ENCODE measurements at places on chromosomes 13 and 19. TPM values are rescaled to one million over a fixed set of nuclear protein-coding genes. Genes with fewer than 3 reads are reported as not detected.

Gene PPP1R37
- 44.8 TPM for total RNA-seq

GRCh38 chr19:43700395-43701000 lies 15.4 kb upstream of the IRGC start:
- no peak for DNase-seq

DNA sequence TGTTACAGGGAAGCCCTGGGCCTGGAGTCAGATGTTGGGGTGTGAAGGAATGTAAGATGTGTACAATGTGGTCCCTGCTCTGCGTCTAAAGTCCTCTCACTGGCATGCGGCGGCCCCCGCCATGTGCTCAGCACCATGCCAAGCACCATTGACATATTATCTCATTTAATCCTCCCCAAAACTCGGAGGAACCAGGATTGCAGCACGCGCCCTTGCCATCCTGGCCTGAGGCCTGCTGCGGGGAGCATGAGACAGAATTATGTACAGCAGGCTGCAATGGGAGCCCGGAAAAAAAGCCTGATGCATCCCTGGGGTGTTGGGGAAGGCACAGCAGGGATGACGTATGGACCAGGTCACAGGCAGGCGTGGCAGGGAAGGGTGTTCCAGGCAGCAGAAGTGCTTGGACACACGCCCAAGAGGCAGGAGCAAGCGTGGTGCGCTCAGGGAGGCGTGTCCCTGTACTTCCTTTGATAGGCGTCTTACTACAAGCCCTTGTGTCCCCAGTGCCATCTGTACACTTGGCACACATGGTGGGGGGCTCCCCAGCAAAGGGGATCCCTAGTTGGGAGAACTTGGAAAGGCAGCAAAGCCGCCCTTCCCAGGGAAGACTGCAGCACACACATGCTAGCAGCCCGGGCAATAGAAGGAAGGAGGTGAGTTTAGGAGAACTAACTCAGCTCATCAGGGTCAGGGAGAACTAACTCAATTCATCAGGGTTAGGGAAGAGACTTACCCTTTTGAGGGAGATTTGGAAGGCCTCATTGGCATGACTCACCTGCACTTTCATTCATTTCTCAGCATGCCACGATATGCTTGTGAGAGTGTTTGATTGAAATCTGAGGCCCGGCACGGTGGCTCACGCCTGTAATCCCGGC lies 3.4 kb downstream of the EVI5L start:
- no peak for DNase-seq

- no peak for DNase-seq
Observed at GRCh38 chr13:100443278-100443997, 145.2 kb downstream of the GGACT start.

DNA sequence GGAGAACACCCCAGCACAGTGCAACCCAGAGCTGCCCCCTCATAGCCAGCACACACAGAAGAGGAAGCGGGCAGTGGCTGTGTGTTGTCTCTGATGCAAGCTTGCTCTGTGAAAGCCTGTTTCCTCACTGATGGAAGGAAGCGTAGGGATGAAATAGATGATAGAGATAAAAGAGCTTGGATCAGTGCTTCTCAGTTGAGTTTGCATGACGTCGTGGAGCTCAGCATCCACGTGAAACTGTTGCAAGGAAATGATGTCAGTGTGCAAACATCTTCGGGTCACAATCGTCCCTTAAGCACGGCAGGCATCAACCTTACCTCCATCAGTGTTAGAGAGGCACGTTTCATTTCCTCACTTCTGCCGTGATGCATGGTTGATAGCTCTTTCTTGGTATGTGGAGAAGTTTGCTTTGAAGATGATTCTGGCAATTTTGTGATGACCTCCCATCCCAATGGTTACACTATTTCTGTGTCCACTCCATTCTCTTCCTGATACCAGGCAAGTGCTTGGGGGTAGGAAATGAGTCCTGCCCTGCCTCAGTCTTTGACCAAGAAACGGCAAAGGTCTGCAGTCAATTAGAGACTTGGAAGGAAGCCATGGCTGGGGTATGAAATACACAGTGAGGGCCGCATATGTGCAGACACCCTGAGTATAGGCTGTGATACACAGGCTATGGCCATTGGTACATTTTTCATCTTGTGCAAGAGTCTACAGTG lies 183.0 kb downstream of the ZNF536 start:
- DNase-seq, result no peak

DNA sequence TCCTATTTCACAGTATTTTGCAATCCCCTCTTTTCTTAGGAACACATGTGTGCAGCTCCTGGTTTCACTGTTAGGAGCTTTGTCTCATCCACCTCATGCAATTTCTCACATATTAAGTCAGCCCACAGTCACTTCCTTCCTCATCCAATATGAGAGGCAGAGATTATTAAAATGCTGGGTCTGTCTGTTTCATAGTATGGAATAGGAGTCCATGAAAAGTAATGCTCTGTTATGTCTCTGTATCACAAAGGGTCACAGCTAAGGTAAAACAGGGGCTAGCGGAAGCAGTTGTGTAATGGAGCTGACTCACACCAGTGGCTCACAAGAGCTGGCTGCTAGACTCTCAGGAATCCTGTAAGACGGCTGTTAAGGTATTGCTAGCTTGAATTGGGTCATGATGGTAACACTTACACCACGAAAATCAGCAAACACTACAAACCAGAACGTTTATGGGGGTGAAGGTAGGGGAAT lies 216.5 kb downstream of the EFNB2 start:
- DNase-seq, result no peak

- DNase-seq, result no peak
Observed at GRCh38 chr13:109725995-109726637, 60.3 kb downstream of the IRS2 start.

All from progenitor cell of endocrine pancreas (in vitro differentiated cells).